Left ventricle myocardium inferior (tissue), 1 donor: ENCODE measurements at places on chromosomes 11 and 22. TPM values are rescaled to one million over a fixed set of nuclear protein-coding genes. Genes with fewer than 3 reads are reported as not detected.

GRCh38 chr11:72425053-72425980 lies 9.0 kb downstream of the CLPB start:
- DNase-seq: no peak

The TMPRSS13 gene
- total RNA-seq: not detected

The HMGXB4 gene
- 8.6 TPM for total RNA-seq

The KCNQ1OT1 gene
- total RNA-seq: 0.33 TPM

- no peak for DNase-seq
Measured at GRCh38 chr11:7573558-7574296, 59.9 kb downstream of the PPFIBP2 start.

DNA sequence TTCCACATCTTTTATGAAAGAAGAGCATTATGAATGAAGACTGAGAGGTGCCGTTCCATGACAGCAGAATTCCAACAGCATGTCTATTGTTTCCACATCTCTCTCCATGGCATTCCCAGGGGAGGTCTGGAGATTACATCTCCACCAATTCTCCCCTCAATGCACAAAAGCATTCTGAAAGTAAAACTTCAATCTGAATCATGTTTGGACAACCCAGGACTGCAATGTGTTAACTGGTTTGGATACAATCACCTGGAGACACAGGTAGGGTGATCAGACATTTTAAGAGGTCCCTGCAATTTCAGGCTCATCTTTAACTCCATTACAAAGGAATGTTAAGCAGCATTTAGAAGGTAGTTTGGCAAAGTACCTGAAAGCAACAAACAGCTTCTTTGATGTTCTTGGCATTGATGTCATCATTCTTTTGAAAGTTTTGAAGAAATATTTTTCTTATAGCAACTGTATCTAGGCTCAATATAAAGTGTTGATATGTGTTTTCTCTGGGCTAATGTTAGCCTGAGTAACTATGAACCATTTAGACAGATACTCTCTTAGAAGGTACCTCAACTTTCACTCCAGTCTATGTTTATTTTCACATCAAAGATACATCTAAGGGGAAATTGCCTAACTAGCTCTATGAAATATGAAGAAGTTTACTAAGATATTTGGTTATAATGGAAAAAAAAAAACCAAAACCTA lies 181.4 kb upstream of the MTMR2 start:
- no peak for DNase-seq

GRCh38 chr11:3684819-3685172 lies 13.6 kb upstream of the CHRNA10 start:
- DNase-seq: no peak

- DNase-seq: no peak
Measured at GRCh38 chr11:19268909-19269308, 28.2 kb upstream of the E2F8 start.

The ADM2 gene
- total RNA-seq: not detected

GRCh38 chr11:134612140-134613030 lies 200.3 kb upstream of the B3GAT1 start:
- DNase-seq: no peak

DNA sequence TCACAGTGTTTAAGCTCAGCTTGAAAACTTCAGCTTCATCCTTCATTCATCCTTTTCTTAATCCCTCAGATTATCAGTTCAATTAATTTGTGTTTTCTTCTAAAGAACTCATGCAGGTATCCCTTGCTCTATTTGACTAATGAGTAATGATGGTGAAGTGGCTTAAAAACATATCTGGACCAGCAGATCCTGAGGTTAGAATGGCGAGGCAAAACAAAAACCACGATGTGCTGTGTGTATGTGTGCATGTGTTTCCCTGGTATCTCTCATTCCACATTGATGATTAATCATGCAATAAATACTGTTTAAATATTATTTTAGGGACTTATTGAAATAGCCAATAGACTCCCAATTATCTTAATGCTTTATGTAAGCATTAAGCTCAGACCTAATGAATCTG lies 437.0 kb downstream of the DYNC2H1 start:
- no peak for DNase-seq

- no peak for DNase-seq
Measured at GRCh38 chr11:66221726-66222236, 46.7 kb upstream of the RAB1B start.

DNA sequence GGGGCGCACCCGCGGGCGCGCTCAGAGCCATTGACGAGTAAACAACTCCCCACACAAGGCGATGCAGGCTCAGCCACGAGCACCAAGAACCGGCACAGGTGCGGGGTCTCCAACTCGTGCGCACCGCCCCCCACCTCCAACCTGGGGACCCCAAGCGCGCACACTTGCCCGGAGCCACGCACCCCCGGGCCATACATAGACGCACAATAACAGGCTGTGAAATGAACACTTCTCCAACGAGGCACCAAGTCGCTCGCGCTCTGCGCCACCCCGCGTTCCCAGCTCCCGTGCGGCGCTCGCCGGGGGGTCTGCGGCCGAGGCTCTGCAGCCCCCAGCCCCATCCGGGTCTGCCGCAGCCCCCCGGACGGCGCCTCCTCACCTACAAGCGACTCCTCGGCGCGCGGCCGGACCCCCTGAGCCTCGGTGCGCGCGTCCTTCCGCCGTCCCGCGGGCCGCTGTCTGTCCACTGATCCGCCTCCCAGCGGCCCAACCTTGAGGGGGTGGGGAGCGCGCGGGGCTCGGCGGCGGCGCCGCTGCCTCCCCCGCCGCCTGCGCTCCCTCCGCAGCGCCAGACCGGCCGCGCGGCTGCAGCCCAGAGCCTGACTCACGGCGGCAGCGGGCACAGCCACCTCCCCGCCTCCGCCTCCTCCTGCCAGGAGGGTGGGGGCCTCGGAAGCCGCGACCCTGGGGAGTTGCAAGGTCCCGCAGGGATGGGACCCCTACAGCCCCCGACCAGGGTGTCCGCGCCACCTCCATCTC lies 1.6 kb downstream of the IFITM10 start:
- no peak for DNase-seq

DNA sequence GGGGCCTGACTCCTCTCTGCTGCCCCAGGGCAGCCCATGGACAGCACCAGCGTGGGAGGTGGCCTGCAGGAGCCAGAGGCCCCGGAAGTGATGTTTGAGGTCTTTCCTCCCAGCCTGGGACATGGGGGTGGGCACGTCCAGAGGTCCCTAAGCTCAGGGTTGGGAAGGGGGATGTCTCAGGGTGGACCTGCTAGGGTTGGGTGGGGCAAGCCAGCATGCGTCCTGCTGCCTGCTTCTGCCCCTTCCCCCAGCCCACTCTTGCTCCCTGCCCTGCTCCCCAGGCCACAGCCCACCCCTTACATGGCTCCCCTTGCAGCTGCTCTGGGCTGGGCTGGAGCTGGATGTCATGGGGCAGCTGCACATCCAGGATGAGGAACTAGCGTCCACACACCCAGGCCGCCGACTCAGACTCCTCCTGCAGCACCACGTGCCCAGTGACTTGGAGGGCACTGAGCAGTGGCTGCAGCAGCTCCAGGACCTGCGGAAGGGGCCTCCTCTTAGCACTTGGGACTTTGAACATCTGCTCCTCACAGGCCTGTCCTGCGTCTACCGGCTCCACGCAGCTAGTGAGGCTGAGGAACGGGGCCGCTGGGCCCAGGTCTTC lies 1.3 kb downstream of the FAM180B start:
- DNase-seq: peak; percentile 51

DNA sequence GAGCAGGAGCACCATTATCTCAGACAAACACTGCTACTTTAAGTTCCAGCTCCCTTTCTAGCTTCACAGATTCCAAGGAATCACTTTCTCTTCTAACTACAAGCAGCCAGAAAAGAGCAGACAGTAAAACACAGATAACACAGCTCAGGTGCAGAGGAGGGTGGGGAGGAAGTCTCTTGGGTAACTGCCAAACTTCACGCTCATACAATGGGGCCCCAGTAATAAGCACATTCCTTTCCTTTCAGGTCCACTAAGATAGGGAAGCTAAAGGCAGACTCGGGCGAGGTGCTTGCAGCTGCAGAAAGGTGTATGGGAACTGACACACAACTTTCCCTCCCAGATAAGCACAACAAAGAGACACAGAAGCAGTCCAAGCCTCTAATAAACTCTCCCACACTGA lies 69.2 kb upstream of the OR9G4 start:
- no peak for DNase-seq

DNA sequence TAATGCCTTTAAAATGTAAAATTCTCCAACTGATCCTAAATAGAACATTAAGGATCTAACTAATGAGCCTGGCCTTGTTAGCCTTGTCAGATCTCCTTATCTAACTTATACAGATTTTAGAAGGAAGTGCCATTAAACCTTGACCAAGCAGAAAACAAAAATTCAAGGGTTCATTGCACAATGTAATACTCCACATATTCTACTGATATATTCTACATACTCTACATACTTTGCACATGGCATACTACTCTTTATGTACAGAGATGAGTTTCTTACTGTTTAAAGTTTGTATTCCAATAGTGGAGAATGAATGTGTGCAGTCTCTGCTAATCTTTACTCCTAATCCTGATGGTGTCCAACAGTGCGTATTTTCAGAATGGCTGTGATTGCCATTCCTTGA lies 297.2 kb downstream of the LUZP2 start:
- no peak for DNase-seq

The PRODH gene
- 13.3 TPM for total RNA-seq

The KCTD14 gene
- total RNA-seq: 0.16 TPM

The SMC1B gene
- total RNA-seq: not detected

- no peak for DNase-seq
Measured at GRCh38 chr11:36499315-36499714, 10.8 kb downstream of the TRAF6 start.

DNA sequence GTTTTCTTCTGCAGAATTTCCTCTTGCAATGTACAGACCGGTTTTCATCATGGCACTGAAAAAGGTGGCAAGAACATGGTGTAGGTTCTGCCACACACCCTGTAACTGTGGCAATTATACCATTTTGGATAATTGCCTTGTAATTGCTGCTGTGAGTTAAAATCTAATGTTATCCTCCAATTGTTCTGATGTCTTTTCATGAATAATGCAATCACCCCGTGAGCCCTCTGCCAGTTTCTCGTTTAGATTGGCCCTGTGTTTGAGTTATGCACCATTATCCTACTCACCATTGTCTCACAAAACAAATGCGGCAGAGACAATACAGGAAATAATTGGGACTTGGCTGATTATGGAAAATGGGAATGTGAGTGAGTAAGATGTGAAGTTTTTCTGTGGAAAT lies 61.8 kb upstream of the MTNR1B start:
- no peak for DNase-seq

DNA sequence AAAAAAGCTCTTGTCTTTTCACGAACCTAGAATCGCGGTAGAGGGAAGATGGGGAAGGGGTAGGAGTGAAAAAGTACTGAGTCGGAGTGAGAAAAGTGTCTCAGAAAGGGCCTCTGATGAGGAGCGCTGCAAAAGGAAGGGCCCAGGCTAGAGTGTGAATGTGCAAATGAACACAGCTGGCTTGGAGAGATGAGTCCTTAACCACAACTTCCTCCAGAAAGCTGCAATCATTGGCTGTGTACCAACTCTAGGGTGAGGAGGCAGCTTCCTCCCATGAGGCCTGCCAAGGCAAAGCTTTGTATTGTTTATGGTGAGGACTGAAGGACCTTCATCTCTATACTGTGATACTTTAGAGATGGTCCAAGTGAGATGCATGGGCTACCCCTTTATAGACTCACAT lies 566.9 kb upstream of the ANO5 start:
- no peak for DNase-seq

The PGA5 gene
- not detected for total RNA-seq

DNA sequence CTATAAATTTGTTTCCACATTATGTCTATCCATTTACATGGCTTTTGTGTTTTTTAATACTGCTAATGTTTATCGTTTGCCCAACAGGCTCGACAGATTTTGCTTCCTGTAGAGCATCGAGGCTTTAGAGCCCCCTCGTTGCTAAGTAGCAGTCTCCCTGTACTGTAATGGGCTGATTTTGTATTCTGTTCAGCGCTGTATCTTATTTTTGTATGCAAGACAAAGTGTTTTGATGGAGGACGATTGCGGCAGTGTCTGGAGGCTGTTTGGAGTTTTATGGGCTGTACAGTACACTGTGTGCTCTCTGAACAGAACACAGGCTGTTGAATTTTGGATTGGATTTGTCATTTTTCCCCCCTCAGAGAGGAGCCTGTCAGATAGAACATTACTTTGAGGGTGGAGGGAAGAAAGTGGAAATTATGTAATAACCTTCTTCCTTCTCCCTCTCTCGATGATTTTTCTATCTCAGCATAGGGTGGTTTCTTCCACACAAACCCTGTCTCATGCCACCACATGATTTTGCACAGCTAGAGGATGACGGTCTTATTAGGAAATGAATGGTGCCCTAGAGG lies 104.4 kb downstream of the ZBTB16 start:
- DNase-seq: peak; percentile 48

GRCh38 chr22:40660730-40661129 lies 18.6 kb upstream of the MCHR1 start:
- no peak for DNase-seq

DNA sequence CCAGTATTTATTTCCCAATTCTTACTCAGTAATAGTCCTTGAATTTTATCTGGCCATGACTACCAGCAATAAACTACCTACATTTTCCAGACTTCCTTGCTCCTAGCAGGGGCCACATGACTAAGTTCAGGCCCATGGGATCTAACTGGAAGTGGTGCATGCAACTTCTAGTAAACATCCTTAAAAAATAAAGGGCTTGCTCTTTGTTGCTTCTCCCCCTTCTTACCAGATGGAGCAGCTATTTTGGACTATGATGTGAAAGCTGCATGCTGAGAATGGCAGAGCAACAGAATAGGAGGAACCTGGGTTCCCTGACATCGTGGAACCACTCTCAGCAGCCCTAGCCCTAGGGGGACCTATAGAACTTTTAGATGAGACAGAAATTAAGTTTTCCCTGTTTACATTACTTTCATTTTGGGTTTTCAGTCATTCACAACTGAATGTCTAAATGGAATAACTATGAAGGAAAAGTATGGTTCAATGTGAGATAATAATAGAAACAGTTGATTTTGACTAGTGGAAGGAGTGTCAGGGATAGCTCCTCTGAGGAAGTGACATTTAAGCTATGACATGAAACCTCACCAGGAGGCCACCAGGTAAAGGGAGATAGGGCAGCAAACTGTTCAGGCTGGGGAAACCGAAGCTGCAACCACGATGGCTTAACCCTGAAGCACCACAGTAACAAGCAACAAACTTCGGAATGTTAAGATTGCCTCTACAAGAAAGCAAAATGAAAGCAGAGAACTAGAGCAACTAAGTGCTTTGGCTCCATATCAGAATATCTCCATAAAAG lies 48.9 kb downstream of the PHF21A start:
- DNase-seq: no peak

DNA sequence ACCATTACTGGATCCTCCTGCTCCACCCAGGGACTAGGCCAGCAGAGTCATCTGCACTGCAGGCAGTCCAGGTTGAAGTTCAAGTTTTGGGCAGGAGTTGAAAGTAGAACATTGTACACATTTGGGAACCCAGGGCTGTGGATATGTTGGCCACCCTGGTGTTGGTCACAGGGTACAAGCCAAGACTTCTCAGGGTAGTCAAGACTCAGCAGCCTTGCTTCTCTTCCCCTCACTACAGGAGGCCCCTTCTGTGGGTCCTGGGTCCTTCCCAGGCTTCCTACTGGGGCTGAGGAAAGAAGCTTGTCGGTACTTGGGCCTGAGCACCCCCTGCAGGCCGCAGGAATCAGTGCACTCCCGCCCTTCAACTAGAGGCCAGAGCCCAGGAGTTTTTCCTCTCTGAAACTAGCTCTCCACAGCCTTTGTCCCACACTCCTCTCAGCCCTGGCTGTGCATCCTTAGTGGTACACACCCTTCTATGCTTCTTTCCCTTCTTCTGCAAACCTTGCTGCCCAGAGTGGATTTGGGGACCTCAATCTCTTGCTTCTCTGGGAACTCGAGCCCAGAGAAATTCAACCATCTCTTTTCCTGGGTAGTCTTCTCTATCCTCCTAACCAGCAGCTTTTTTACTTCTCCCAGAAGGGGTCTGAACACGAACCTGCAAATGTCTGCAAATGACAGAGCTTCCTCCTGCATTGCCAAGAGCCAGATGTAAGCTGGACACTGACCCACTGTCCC lies 2.6 kb upstream of the HPX start:
- DNase-seq: peak; percentile 44

The FOLR2 gene
- 20.9 TPM for total RNA-seq
